ENCODE measurements at places on chromosomes 13 and 19.

DNA sequence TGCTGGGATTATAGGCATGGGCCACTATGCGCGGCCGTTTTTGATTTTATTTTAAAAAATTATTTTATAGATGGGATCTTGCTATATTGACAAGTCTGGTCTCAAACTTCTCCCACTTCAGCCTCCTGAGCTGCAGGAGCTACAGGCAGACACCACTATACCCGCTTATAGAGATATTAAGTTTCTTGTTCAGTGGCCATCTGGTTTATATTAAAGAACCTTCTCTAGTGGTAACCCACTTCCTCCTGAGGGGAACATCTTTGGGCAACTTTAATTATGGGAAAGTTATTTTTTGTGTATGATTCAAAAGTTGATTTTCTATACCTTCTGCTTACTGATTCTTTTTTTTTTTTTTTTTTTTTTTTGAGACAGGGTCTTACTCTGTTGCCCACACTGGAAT is 172.7 kb downstream of the KLF5 start:
- DNase-seq = no peak

DNA sequence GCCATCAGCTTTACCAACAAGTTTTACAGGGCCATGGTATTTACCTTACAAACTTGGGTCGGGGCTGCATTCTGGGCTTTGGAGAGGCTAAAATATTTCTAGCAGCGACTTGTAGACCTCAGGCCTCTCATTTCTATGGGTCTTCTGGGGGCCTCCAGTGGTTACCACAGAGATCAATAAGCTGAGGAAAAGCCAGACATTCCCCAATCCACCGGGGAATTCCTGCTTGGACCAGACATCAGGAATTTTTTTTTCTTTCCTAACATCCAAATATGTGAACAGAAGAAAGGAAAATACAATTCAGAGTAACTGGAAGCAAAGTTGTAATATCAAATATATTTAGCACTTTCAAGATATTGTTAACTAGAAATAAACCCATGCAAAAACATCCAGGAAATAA is 1.5 kb downstream of the DZIP1 start:
- no peak for DNase-seq

DNA sequence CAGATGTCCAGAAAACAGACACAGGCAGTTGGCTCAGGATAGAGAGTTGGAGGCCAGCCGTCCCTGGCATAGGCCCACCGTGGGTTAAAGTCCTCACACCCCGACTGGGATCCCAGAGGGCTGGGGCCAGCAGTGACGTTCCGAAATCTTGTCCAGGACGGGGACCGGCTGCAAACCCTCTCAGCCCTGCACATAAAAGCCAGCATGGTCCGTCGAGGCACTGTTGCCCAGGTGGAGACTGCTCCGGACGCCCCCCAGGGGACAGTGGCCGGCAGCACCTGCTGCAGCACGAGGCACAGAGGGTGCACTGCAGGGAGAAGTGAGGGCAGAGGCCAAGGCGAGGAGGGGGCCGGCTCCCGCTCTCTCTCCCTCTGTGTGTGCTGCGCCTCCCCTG is 4.3 kb upstream of the IFNL2 start:
- DNase-seq = no peak

DNA sequence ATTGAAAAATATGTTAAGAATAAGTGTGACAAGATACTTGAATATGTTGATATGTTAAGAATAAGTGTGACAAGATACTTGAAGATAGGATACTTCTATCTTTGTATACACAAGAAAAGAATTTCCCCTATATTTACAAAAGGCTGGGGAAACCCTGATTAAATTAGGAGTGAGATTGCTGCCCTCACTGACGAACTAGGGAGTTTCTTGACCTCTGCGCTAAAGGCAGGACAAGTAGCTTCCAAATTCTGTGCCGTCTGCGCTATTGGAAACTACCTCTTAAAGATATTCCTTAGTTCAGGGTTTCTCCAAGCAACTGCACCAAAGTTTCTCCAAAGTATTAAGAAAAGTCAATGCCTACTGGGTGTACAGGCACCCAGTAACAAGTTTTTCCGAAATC is 730 bp downstream of the ZNF260 start:
- DNase-seq = no peak

DNA sequence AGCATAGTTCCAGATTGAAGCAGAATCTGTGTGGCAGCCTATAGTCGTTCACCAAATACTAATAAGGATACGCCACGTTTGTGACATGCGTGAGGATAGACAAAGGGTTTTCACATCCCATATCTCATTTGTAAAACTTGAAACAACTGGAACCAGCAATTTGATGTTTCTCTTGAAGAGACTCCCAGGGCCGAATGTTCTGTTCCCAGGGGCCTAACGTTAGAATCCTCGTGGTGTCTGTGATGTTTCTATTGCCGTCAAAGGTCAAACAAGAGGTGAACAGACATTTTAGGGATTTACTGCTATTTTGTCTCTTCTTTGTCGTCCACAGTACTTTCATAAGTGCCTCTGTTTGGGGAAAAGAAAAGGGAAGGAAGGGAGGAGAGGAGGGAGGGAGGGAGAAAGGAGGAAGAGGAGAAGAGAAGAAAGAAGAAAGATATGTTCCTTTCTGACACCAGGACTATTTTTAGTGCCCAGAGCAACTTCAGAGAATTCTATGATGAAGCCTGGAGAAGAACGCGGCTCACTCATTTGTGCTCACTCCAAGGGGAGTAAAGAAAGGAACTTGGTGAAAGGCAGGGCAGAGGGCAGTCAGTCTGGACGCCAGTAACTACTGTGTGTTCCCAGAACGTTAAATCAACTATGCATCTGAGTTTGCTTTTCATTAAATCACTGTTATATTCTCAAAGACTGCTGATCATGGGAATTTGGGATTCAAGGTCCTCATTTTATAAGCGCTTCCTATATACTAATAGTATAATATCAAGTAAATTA is 154.5 kb downstream of the DCT start:
- no peak for DNase-seq

- no peak for DNase-seq
Measured at GRCh38 chr19:33304371-33304759, 2.0 kb upstream of the CEBPA start.

DNA sequence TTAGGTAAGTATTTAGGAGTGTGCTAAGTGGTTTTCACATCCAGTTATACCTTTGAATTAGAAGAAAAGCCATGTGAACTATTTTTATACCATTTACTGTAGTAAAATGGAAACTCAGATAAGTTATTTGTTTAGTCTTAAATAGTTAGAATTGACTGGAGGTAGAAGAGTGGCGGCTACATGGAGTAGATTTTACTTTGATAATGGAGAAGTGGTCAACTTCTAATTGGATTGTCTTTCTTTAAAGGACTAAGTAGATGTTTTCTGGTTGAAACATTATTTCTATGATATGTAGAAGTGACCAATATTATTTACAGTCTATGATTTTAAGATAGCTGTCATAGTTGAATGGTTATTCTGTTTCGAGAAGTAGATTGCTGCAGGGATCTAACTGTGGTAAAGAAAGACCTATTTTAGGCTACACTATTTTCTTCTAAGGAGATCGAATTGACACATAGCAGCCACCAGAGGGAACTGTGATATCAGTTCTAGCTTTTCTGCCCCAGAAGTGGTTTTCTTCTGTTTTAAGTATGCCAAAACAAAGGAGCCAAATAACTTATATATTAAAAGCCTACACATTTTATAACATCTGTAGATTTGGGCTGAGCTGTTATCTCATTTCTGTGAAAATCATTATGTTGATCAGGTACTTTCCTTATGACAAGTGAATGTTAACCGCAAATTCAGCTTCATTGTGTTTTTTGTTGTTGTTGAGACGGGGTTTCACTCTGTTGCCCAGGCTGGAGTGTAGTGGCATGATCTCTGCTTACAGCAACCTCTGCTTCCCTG is 26.1 kb downstream of the ZMYM2 start:
- no peak for DNase-seq

GRCh38 chr19:47499863-47500830 is 14.7 kb downstream of the NAPA start:
- no peak for DNase-seq
